CD14-positive monocyte (primary cell): ENCODE measurements at places on chromosomes 11 and 22.

GRCh38 chr11:45818961-45819605, 14.1 kb downstream of the SLC35C1 start:
- no peak for DNase-seq

- no peak for DNase-seq
Observed at GRCh38 chr11:114270531-114271270, 25.5 kb upstream of the NNMT start.

DNA sequence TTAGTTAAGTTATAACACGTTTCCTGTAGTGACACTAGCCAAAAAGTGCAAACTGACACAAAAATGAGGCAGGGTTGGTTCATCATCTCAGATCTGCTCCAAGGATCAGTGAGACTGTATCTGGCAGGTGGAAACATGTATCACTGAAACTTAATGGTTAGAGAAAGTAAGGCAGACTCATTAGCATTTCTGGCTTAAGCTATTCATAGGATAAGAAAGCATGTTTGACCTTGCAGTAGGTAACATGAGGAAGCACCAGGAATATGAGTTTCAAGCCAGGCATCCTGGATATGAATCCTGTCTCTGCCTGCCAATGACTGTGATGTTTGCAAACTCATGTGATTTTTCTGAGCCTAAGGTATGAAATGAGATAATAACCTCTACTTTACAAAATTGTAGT, 732.1 kb downstream of the NELL1 start:
- no peak for DNase-seq

DNA sequence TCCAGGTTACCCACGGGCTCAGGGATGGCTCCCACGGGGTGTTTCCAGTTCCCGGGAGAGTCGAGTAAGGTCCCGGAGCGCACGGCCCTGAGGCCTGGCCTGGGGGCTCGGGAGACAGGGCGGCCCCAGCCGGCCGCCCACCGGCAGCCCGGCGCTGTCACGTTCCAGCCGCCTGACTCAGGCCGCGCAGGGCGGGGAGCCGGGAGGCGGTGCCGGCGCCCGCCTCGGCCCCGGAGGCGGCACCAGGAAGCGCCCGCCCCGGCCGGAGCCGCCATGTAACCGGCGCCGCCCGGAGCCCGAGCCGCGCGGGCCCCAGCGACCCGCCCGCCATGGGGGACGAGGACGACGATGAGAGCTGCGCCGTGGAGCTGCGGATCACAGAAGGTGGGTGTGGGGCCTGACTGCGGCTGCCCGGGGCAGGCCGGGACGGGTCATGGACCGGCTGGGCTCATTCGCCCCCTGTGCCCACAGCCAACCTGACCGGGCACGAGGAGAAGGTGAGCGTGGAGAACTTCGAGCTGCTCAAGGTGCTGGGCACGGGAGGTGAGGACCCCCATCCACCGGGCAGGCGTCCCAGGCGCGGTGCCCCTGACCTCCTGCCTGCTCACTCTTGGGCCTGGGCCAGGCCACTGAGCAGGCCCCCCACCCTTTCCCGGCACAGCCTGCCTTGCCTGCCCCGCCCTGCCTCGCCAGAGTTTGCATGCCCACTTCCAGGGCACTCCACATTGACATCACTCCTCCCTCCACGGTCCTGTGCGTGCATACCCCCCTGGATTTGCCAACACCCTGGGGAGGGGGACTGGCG, at the start of gene RPS6KA4:
Gene RPS6KA4, plus strand, starts transcription at position 256 of the 805 bp plus-strand sequence. Its CDS starts 74 bp downstream, at position 330.
- DNase-seq = peak; percentile 37

DNA sequence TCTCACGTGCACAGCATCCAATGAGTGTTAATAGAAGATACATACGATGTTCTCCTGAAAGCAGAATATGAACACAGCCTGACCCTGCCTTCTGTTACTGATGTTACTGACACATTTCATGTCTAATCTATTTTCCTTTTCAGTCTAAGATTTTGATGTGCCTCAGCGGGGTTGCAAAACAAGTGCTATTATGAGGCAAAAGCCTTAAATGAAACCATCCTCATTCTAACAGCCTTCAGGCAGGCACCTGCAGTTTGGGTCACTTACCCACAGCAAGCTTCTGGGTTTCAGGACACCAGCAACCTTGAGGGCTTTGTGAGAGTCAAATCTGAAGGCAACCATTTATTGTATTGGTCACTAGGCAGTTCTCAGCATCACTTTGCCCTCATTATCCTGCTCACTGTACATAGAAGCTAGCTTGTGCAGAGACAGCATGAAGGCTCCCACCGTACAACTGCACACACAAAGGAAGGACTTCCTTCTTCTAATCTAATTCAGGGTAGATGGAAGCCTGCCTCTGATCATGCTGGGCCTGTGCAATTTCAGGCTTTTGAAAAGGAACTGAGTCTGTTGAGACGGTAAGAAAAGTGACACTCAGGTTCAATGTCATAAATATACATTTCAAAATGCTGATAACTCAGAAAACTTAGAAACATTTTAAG, 183.2 kb upstream of the PITPNB start:
- DNase-seq = no peak

DNA sequence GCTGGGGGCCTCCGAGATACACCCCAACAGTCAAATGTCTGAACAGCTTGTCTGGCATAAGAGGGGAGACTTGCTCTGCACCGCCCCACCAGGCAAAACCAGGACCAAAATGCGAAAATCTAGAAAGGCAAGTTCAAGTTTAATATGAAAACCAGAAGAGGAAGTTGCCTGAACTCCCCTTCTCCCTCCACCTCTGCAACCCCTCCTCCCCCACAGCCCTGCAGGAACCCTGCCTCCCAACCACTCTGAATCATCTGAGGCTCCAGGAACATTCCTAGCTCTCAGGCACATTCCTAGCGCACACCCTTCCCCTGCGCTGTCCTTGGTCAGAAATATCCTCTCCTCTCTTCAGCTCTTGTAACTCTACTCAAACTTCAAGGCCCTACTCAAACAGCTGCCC, 36.7 kb downstream of the ISX start:
- no peak for DNase-seq

GRCh38 chr11:70763606-70764005, 365.3 kb downstream of the CTTN start:
- no peak for DNase-seq

GRCh38 chr22:49825944-49826602, 1.6 kb downstream of the BRD1 start:
- no peak for DNase-seq

DNA sequence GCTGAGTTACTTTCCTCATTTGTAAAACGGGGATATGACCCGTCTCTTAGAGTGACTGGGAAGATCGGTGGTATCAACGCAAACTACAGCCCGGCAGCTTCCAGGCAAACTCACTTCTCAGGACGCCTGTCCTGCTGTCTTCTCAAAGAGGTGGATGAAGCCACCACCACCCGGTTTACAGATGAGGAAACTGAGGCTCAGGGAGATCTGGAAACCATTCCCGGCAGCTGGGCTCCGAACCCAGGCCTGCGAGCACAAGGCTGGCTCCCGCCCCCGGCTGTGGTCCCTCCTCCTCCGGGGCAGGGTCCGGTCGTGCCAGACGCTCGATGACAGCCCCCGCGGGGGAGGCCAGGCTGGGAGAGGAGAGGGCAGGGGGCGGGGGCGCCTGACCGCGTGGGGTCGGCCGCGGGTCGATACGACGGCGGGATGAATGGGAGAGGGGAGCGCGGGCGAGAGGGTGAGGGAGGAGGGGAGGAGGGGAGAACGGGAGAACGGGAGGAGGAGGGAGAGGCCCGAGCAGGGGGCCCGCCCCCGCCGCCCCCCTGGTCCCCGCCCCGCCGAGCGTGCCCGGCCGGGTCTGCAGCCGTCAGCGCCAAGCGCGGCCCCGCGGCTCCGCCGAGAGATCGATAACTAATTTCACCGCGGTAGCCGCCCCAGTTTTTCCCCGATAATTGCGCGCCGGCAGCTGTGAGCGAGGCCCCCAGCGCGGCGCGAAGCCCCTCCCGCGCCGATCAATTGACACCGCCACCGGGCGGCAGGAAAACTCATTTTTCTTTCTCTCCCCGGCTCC, 14.0 kb downstream of the IGLL1 start:
- DNase-seq = no peak

DNA sequence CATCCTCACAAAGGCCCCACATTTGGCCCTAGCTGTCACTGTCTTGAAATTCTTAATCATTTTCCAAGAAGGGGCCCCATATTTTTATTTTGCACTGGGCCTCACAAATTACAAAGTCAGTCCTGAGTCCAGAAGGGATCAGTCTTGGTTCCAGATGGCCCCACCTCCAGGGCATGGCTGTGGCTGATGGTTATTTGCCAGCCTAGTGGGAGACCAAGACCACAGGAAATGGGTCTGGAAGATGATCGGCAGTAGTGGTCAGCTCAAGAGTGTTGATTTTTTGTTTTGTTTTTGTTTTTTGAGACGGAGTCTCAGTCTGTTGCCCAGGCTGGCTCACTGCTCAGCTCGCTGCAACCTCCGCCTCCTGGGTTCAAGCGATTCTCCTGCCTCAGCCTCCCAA, 47.1 kb upstream of the EMID1 start:
- DNase-seq = no peak

DNA sequence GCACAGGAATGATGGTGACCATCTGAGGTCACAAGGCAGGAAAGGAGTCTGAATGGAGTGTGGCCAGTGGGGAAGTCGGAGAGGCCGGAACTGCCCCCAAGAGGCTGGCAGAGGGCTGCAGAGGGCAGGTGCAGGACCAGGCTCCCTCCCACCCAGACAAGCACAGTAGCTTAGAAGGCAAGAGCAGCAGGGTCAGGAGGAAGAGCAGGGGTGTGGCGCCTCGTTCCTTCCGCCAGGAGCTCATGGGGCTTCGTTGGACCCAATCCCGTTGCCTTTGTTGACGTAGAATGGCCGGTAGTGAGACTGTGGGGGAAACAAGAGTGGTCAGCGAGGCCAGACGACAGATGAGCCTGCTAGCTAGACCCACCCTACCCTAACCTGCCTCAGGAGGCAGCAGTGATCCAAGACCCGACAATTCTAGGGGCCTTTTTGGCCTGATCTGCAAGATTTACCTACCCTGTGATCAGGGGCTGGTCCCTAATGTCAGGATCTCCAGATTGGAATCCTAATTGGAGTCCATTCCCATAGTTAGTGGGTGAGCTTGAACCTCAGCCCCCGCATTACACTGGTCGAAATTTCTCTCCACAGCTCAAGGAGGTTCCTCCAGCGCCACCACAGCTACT, 25.6 kb downstream of the TRIM29 start:
- DNase-seq = no peak

DNA sequence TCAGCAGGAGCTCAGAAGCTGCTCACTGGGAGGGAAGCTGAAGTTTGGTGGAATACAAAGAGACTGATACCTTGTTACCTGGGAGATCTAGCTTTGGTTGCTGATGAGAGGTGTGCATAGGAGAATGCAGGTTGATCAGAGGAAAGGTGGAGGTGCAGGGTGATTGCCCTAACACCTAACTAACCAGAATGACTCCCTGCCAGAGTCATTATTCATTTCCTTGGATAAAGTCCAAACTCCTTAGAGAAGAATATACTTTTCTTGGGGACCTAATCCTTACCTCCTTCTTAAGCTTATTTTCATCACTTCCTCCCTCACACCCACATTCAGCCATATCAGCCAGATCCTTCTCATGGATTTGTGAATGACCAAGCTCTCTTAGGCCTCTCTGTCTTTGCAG, 814.2 kb upstream of the TENM4 start:
- DNase-seq = no peak

DNA sequence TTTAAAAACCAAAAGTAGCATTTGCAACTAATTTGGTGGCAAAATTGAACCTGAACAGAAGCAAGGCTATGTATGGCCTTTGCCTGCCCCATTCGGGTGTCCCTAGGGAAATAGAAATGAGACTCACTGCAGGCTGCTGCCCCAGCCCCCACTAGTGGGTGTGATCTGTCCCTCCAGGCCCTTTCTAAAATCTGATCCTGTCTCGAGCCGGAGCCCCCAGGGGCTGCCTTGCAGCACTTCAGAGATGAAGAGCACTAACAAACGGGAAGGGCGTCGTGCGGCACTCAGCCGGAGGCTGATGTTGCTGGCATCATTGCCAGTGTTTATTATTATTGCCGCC, 43.2 kb downstream of the CD82 start:
- DNase-seq = no peak

GRCh38 chr11:11119917-11120316, 233.1 kb downstream of the CSNK2A3 start:
- no peak for DNase-seq

DNA sequence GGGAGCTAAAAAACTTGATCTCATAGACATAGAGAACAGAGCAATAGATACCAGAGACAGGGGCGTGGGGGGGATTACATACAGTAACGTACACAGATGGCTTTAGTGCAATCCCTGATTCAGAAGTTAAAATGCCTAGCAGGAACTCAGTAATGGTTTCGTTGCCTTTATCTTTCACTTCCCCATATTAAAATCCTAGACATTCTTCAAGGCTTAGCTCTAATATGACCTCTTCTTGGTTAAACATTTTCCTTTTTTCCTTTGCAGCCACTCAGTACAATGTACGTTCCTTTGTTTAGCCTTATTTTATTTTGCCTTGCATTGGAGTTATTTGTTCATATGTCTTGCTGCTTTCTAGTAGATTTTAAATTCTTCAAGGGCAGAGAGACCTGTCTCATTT, 104.9 kb downstream of the C11orf87 start:
- DNase-seq = no peak

GRCh38 chr11:45788887-45789286, 16.1 kb upstream of the SLC35C1 start:
- DNase-seq = no peak

DNA sequence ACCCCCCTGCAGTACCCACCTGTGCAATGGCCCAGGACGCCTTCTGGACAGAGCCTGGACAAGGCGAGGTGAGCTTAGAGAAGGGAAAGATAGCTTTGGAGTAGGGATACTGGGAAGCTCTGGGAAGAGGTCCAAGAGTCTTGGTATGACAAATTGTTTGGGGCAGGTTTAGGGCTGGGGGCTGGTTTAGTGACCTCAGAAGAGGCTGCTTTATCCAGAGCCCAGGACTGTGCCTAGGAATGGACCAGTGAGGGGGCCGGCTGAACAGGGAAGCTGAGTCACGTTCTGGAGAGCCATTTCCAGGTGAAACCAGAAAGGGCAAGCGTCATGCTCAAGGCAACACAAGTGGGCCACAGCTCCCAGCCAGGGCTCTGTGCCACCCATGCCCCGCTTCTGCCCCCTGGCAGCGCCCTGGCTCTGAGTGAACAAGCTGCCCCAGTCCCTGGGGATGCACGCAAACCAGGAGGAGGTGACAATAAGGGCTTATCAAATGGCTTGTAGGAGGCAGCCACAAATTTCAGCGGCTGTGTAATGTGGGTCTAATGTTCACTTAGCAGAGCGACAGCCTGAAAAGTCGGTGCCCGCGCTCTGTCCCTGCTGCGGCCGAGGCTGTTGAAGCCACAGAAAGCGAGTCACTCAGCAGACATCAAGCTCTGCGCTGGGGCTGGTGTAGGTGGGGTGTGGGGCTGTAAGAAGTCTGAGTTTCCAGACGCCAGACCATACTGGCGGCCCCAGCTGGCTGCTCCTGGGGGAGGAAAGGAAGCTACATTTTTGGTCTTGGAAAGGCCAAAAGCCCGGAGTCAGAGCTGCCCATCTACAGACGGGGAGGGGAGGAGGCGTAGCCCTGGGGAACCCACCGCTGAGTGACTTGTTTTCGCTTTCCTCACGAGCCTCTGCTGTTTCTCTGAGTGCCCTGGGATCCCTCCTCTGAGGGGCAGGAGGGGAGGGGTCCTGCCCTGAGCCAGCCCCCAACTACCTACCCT, 18.3 kb upstream of the SYT7 start:
- no peak for DNase-seq
